ENCODE measurements at places on chromosomes 7 and 10.

- no peak for DNase-seq
Measured at GRCh38 chr7:129781928-129782817, 170.6 kb downstream of the UBE2H start.

DNA sequence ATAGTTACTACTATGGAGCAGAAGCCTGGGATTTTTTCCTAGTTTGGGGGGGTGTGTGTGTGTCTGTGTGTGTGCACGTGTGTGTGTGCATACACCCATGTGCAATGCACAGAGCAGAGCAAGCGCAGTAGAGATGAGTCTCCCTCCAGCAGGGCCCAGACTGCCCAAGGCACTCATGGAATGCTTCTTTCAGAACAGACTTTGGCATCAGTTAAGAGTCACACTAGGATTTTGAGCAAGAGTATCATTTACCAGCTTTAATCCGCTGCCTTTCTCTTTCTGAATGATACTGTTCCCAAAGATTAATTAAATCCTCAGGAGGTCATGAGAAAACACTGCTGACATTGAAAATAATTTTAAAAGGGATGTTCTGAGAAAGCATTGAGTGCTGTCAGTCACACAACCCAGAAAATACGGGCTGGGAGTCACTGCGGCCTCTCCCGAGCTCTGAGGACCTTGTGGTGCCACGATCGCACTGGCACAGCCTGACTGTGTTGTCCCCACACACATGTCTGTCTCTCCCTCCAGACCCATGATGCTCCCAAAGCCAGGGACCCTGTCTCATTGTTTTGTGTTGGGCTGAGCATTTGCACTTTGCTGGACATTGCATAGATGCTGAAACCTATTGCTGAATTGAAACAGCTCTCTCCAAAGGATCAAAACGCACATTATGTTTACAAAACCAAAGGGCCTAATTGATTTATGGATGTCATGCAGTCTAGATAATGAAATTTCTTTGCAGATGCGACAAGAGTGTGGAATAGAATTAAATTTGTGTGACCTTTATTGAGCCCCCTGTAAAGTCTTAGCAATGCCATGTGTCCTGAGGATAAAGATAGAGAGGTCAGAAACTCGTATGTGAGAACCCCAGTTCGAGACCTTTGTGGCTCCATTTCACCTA, 54.7 kb upstream of the FIGNL1 start:
- no peak for DNase-seq

DNA sequence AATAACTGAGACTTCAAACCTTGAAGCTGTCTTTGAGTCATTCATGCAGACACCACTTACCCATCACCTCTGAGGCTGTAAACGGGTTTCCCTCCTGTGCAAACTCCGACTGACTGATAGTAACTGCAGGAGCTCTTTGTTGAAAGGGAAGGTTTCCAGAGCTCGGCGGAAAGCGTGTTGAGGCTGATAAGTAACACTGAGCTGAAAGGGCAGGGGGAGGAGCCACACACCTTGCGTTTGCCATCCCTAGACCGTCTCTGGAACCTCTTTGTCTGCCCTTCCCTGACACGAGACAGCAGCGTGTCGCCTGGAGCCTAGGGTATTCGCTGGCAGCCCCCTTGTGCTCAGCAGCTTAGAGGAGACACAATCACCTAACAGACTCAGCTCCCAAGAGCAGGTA, 134.0 kb downstream of the PAXIP1 start:
- no peak for DNase-seq

DNA sequence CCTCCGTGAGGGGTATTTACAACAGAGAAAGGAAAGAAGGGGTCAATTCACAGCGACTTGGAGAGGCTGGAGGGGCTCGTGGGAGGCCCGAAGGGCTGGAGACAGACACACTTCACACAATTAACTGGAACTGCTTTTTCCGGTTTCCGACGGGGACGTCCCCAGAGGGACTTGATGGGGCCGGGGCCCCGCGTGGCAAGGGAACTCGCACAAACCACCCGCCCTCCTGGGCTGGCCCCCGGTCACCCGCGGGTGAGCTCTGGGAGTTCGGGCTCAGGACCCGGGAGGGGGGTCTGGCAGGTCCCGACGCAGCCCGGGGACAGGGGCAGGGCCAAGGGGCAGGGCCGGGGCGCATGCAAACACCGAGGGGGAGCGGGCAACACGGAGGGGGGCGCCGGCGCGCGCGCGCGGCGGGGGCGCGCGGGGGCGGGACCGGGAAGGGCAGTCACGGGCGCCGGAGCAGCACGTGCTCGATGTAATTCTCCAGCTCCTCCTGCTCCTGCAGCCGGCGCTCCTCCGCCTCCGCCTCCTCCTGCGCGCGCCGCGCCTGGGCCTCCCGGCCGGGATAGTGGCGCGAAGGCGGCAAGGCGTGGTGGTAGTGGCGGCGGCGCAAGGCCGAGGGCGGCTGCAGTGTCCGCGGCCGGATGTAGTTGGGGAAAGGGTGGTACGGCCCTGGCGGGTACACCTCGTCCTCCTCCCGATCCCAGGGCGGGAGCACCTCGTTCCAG, 2.7 kb downstream of the VGF start:
- DNase-seq: no peak

GRCh38 chr7:81648716-81649115, 121.1 kb downstream of the HGF start:
- no peak for DNase-seq

- DNase-seq: no peak
Measured at GRCh38 chr7:72334066-72334465, 78.1 kb downstream of the CALN1 start.

- DNase-seq: no peak
Measured at GRCh38 chr7:66236713-66237303, 31.7 kb downstream of the TPST1 start.

DNA sequence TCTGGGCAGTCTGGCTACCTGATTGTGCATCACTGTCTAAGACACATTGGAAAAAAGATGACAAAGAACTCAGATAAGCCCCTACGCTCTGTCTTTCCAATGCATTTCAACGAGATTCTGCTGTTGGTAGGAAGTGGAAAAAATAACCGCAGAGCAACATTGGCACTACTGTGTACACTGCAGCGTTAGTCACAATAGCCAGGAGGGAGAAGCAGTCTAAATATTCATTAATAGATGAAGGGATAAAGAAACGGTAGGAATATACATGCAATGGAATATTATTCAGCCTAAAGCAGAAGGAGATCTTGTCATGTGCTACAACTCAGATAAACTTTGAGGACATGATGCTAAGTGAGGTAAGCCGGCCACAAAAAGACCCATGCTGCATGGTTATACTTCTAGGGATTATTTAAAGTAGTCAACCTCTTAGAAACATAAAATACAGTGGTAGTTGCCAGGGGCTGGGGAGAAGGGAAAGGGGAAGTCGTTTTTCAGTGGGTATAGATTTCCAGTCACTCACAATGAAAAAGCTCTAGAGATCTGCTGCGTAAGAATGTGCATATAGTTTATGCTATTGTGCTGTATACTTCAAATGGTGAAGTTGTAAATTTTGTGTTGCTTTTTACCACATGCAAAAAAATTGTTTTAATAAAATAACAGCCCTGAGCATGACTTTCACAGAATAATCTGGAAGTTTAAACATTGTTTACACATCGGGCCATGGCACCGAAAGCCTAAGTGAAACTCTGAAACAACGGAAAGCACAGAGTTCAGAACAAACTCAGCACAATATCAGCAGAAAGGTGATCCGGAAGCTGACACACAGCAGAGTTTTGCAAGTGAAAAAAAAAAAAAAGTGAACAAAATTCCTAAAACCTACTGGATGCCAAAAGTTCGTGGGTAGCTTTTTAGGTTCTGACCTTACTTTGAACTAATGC, 40.1 kb downstream of the ELMO1 start:
- DNase-seq: no peak

DNA sequence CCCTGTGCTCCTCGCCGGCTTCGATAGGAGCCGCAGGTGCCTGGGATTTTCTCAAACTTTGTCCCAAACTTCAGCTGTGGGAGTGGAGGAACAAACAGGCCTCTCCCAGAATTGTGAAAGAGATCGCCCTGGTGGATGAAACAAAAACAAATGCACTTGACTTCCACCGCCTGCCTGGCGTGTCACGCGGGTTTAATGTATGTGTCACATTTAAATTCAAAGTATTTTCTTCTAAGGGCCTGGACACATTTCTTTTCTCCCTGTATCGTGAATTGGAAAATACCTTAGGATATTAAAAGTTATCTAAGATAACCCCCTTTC, 694 bp upstream of the WASL start:
- peak; percentile 37 for DNase-seq

- DNase-seq: no peak
Measured at GRCh38 chr7:22576612-22577469, 76.9 kb upstream of the STEAP1B start.

- no peak for DNase-seq
Measured at GRCh38 chr7:10418985-10419384, 554.7 kb upstream of the PHF14 start.

GRCh38 chr10:63343476-63343875, 122.3 kb downstream of the JMJD1C start:
- DNase-seq: no peak

- peak; percentile 2 for DNase-seq
Measured at GRCh38 chr10:14089556-14090292, 241.0 kb downstream of the FRMD4A start.

GRCh38 chr7:39259391-39260003, 281.8 kb downstream of the POU6F2 start:
- no peak for DNase-seq

GRCh38 chr7:57216340-57216739, 84.1 kb upstream of the ZNF479 start:
- DNase-seq: no peak

Measured in NCI-H1694 (cell line).